ENCODE measurements at places on chromosomes 1 and 21.

DNA sequence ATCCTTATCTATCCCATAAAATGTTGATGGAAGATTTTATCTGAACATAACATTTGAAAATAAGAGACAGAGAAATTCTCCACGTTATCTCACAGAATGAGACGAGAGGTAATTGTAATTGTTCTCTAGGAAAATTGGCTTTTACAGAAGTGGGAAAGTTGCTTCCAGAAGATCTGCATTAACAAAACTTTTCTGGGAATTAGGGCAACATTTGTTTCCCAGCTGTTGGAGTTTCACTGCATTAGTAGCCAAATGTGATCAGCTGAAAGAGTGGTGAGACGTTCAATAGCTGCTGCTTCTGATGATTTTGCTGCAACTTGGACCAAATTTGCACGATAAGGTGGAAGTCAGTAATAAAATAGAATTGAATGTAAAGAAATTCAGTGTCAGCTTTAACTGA lies 7.6 kb downstream of the CHODL start:
- no peak for DNase-seq

DNA sequence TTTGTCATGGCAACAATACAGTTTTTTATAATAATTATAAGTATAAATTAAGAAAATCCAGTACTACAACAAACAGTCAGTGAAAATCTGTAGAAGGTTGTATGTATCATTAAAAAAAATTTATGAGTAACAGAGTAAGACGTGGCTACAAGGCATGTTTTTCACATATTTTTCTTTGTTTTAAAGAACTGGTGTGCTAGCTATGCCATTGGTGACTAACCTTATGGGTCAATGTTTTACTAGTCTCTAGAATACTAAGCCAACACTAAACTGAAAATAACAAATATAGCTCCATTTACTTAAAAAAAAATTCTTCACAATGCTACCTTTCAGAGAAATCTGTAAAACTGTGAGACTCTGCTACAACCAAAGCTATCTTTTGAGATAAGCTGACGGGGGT lies 261.5 kb downstream of the ADGRL2 start:
- DNase-seq = no peak

DNA sequence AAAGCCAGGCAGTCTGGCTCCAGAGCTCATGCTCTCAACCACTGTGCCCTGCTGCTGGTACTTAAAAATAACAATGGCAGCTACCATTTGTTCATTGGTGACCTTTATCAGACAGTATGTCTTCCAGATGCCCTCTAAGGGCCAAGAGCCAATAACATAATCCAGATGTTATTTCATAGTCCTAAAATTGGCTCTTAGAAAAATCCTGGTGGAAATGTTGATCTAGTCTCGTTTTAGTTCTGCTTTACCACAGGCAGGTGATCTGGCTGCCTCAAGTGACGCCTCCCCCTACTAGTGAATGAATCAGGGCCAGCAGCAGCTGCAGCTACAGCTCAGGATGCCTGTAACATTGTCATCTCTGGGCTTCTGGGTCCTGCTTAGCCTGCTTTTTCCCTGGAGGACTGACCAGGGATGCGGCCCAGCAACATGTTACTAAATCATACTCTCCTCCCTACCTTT lies 12.6 kb upstream of the HMGN2 start:
- no peak for DNase-seq

- DNase-seq = no peak
Measured at GRCh38 chr21:31554511-31555022, 104.9 kb upstream of the SOD1 start.

DNA sequence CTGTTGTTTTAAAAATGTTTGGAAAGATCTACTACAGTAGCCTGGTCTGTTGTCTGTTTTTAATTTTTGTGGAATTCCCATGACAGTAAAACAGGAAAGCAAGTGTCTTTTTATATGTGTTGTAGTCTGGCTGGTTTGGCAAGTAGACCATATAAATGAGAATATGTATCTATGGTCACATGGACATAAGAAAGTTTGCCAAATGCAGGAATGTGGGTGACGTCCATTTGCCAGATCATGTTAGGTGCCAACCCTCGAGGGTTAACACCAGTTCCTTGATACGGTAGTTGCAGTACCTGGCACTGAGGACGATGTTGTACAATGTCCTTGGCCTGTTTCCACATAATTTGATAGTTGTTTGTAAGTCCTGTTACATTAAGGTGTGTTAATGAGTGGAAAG lies 6.2 kb downstream of the DAP3 start:
- no peak for DNase-seq

DNA sequence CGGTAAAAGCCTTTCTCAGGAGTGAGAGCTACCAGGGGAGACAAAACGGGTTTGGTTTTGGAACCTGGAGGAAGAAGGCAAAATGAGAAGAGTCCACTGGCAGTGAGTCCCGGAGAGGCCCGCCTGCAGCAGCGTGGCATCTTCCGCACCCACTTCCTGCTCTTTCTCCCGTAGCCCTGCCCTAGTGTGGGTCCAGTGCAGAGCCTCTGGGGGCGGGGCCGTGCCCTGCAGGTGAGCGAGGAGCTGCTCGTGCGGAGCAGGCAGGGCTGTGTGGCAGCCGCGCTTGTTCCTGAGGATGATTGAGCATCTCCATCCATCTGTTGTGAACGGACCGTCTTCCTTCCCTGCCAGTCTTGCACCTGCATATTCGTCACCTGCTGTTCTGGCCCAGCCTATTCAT lies 66.5 kb downstream of the PEX14 start:
- DNase-seq = no peak

GRCh38 chr1:193013005-193013404 lies 46.2 kb downstream of the UCHL5 start:
- peak; percentile 69 for DNase-seq

DNA sequence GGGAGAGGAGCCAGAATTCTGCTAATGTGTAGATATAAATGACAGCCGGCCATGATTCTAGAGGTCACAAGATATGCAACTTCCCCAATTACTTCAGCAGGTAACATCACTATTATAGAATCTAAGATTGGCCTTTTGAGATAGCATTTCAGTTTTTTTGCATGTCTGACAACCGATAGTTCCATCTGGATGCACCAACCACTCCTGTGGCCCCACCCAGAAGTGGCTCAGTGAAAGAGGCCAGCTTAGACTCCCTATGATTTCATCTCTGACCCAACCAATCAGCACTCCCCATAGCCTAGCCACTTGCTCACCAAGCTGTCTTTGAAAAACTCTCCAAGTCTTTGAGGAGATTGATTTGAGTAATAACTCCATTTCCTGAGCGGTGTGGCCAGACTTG lies 30.3 kb upstream of the NUF2 start:
- DNase-seq = no peak

- DNase-seq = no peak
Measured at GRCh38 chr1:55679971-55680370, 464.8 kb upstream of the USP24 start.

GRCh38 chr1:29601021-29601420 lies 364.7 kb downstream of the PTPRU start:
- DNase-seq = no peak

- no peak for DNase-seq
Measured at GRCh38 chr1:165486663-165487062, 41.7 kb upstream of the RXRG start.

DNA sequence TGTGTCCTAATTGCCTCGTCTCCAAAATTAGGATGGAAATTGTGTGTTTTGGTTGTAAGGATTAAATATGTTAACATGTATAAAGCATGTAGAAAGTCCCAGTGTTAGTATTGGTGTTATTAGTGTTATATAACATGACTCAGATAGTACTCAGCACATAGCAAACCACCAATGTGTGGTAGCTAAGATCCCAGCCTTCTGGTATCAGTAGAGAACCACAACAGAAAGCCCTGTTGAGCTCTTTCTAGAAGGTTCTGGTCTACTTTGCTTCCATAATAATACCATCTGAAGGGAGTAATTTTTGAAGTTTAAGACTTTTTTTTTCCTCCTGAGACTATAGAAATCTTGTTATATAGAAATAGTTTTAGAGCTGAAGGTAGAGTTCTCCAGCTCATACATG lies 259.3 kb upstream of the SGIP1 start:
- DNase-seq = no peak

GRCh38 chr1:67415041-67415440 lies 15.2 kb downstream of the SERBP1 start:
- DNase-seq = no peak

- DNase-seq = no peak
Measured at GRCh38 chr21:43930074-43930847, 65.2 kb downstream of the AGPAT3 start.

GRCh38 chr1:165434281-165434680 lies 10.6 kb downstream of the RXRG start:
- no peak for DNase-seq

DNA sequence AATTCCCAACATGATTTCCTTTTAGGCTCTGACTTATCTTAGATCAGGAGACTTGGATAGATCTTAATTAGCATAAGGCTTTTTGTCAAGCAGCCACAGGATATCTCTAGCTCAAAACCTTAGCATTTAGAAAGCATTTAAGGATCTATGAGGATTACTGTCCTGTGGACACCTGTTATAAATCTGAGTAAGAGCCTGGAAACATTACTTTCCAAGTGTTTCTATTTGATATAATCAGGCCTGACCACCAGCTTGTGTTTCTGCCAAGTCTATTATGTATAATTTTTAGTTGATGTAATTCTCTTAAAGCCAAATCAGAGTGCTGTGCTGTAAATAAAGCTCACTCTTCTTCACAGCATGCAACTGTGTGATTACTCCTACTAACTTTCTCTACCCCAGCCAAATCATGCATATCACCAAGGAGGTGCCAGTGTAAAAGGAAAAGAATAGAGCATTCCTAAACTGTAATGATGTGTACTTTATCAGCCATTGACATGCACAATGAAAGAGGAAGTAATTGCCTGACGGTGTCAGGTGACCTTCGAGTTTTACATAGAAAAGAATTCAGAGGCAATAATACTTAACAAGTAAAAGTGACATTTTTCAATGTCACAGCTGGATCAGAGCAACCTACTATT lies 309.9 kb upstream of the PRMT6 start:
- DNase-seq = no peak

- no peak for DNase-seq
Measured at GRCh38 chr1:63073309-63074306, 248.8 kb upstream of the FOXD3 start.

DNA sequence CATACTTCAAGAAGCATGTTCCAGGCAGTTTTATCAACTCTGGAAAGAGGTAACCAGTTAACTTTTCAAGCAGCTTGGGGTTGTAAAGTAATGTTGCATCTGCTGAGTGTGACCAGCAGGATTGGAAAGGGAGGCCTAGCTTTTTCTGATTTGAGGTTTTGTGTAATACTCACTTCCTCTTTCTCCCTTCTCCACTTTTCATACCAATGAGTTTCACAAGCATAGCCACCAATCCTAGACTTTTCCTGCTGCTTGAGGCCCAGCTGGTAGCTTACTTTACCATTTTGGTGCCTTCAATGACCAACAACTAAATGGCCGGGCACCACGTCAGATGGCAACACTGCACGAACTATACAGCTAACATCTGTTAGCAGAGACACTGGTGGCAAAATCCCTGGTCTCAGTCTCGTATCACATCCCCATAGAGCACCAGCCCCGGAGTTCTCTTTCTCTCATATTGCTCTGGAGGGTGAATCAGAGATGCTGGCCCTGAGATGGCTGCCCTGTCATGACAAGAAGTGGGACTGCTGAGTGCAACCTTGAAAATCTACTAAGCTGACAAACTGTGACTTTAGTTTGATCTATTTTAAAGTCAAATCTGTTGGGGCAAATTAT lies 14.8 kb upstream of the GPR88 start:
- no peak for DNase-seq

DNA sequence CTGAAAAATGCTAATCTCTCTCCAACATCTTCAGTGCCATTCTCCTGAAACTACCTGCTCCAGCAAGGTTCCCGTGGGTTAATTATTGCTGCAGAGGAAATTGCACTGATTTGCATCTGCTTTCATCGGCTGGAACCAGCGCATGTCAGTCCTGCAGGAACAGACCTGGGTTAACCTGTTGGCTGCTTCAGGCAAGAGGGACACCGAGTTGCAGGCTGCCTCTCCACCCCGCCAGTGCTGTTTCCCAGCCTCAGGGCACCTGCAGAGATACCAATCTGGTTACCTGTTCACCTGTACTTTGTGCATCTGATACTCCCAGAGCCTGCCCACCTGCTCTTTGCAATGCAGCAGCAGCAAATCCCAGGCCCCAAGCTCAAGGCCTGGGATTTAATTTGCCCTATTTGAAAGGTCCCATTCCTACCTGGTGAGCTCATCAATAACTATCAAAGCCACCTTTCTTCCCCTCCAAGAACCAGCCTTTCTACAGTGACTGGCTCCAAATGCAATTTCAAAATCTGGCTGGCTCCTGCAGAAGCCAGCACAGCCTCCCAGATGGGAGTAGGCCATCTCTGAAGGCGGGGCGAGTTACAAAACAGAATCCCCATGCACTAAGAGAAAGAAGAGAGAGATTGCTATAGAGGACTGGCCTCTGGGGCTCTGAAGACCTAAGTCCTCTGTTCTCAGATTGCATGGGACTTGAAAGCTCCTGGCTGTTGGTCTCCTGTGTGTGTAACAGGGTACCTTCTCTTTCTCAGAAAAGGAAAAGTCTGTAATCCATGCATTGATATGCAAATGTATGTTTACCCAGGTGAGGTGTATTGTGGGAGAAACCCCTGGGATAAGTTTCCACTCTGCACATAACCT lies 67.8 kb downstream of the TOMM20 start:
- no peak for DNase-seq

All from fibroblast of the conjunctiva (primary cell).